ENCODE measurements at places on chromosomes 11 and 22.
A peak's percentile ranks its signal among the peaks of the same experiment; 100 is the strongest.

DNA sequence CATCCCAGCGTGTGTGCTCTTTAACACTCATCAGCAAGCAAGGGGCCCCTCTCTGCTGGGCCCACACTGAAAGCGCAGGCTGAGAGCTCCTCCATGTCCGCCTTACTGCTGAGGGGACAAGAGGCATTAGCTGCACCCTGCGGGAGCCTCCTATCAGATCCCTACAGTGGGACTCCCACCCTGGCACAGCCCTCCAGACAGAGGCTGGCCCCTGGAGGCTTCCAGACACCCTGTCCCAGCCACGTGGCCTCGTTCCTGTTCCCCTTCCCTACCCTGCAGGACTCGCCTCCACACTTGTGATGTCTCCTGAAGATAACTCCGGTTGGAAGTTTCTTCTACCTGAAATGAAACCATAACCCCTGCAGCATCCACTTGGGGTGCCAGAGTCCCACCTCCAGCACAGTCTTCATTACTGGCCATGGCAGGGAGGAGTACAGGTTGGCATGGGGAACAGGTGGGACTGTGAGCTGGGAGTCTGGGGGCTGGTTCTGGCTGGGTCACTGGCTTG, 5.0 kb upstream of the SH3BP1 start:
- DNase-seq = no peak

GRCh38 chr11:45102810-45103621, 43.4 kb upstream of the PRDM11 start:
- DNase-seq = peak; percentile 82

DNA sequence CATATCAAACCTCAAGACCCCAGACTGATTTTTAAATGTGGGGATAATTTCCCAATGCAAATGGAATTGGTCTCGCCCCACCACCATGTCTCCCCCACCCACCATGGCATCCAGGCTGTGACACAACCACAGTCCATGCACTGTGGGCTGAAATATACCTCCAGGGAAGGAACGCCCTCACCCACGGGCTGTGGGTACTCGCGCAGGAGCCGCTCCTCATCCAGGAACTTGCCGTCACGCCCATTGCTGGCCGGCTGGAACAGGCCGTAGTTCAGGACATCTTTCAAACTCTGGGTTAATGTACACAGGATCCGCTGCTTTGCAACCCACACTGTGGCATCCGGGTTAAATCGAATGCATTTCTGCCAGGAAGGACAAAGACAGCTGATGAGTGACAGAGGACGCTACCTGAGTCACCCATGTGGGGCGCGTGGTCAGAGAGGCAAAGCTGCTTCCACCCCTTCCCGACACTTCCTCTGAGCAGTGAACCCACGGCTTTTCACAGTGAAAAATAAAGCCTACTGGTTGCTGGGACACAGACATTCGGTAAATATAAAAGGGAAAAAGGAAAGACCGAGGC, 133.6 kb downstream of the SHANK2 start:
- DNase-seq = no peak

DNA sequence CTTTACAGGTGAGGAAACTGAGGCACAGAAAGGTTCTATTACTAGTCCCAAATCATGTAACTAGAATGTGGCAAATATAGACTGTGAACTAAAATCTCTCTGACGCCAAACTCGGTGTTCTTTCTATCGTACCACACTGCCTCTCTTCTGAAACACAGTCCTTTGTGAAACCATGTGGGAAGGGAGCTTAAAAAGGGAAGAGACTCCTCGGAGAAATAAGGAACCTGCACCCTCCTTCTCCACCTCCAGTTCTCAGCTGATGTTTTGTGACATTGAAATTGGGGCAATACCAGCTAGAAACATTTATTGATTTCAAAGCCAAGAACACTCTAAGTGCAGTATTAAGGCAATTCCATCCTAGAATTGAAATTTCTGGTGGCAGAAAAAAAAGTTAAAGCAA, 76.4 kb upstream of the DRD2 start:
- DNase-seq = no peak

GRCh38 chr11:118886681-118887111, 3.0 kb downstream of the CXCR5 start:
- DNase-seq = no peak

DNA sequence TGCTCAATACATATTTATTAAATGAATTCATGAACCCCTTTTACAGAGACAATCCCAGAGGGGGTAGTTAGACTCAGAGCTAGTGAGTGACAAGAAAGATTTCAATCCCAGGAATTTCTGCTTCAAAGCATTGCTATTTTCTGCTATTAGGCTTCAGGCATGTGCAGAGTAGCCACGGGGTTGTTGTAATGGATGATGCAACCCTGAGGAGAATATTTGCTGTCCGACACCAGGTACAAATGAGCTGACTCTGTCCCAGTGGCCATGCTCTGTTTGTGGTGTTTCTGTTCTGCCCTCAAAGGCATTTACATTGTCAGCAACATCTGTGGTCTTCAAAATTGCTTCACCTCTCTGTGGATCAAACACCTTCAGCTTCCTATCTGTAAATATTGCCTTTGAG, 102.6 kb downstream of the CSNK2A3 start:
- peak; percentile 14 for DNase-seq

DNA sequence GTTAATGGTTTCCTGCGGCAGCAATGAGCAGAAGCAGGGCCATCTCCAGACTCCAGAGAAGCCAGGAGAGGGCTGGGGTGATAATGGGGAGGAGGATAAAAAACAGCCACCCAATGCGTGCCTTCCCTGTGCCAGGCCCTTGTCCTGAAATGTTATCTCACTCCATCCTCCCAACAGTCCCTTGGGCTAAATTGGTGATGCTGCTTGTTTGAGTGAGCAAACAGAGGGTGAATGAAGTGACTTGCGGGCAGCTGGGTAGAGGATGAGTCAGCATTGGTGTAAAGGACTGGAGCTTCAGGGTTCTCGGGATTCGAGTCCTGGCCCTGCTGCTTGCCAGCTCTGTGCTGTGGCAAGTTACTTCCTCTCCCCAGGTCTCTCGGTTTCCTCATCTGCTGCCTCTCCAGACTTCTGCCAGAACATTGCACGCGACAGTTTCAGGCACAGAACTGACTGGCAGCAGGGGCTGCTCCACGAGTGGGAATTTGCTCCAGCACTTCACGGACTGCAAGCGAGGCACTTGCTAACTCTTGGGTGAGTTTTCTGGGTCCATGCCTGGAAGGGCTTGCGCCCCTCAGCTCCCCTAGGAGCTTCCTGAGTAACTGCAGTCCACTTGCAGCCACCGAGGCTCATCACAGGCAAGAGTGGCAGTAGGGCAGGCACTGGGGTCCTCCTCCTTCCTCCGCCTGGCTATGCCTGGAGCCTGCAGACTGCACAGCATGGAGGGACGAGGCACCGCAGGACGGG, at the start of gene P2RY6:
Gene P2RY6, plus strand, starts transcription at position 403 of the 744 bp plus-strand sequence. CDS start 24,181 bp downstream, outside the sequence.
- peak; percentile 41 for DNase-seq

DNA sequence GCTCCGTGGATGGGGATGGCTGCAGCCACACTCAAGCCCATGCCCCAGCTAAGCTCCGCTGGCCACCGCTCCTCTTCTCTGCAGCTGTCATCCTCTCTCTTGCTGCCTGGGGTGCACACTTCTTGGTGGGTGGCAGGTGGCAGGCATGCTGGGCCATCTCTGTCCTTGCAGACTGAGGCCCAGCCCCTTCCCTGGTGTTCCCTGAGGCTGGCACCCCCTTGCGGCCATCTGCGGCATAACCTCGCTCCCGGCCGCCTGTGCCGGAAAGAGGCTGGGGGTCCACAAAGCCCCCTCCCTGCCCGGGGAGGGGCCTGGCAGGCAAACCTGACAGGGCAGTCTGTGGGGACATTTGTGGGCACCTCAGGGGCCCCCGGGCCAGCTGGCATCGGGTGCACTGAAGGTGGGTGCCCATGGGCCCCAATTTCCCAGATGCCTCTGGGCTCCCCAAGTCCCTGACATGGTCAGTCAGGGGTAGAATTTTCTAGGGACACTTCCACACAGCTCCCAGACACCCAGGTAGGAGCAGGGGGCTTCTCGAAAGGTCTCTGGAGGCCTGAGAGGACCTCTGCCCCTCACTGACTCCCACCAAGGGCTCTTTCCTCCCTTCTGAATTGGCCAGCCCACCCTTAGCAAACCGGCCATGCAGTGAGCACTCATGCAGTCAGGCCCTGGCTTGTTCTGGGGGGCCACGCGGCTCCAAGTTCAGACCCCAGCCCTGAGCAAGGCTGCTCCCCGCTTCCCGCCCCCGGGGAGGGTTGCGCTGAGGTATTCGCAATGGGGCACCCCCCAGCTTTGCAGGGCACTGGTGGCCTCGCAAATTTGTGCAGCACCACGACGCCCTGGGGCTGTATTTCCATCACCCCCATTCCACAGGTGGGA, 23.5 kb upstream of the TH start:
- peak; percentile 15 for DNase-seq

- no peak for DNase-seq
Measured at GRCh38 chr11:111762526-111762925, 3.7 kb downstream of the PPP2R1B start.

GRCh38 chr22:37133304-37134018, 16.3 kb downstream of the IL2RB start:
- no peak for DNase-seq

GRCh38 chr11:19974886-19975285, 185.4 kb downstream of the DBX1 start:
- DNase-seq = no peak

DNA sequence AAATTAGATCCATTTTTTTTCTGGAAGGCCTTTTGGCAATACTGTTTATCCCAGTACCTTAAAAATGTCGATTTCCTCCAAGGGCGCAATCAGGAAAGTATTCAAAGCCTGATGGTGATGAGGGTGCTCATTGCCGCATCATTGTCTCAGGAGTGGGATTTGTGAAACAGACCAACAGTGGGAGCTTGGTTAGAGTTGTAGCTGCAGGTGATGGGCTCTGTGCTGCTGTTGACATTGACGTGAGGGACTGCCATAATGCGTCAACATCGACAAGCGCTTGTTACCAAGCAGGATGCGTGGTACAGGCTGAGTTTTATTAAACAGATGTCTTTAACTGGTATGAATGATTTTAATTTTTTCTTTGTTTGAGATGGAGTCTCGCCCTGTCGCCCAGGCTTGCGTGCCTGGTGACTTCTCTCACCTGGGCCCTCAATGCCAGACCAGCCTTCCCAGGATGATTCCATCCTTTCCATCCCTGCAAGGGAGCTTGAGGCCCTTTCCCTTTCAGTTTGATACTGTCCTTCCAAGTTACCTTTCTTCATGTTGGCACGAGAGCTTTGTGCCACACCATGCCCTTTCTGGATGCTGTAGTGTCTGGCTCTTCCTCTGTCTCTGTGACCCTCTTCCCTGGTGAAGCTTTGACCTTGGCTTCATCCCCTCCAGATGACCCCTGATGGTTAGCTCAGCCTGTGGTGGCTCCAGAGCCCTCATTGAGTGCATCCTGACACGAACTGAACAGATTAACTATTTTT, 10.6 kb downstream of the MED15 start:
- no peak for DNase-seq

Data from fibroblast of skin of right biceps (primary cell).